ENCODE measurements at places on chromosomes 4 and X. TPM values are rescaled to one million over a fixed set of nuclear protein-coding genes. Genes with fewer than 3 reads are reported as not detected.

The SPP1 gene
- polyA plus RNA-seq: 327 TPM

The PPP4R3C gene
- polyA plus RNA-seq: not detected

- H3K27ac ChIP-seq: no peak overlapping the region
- H3K4me3 ChIP-seq: no peak overlapping the region
- H3K4me1 ChIP-seq: no peaks in the 10 kb centered on the region
- DNase-seq: no peak
Measured at GRCh38 chr4:77201343-77201742, 44.3 kb downstream of the CCNG2 start.

DNA sequence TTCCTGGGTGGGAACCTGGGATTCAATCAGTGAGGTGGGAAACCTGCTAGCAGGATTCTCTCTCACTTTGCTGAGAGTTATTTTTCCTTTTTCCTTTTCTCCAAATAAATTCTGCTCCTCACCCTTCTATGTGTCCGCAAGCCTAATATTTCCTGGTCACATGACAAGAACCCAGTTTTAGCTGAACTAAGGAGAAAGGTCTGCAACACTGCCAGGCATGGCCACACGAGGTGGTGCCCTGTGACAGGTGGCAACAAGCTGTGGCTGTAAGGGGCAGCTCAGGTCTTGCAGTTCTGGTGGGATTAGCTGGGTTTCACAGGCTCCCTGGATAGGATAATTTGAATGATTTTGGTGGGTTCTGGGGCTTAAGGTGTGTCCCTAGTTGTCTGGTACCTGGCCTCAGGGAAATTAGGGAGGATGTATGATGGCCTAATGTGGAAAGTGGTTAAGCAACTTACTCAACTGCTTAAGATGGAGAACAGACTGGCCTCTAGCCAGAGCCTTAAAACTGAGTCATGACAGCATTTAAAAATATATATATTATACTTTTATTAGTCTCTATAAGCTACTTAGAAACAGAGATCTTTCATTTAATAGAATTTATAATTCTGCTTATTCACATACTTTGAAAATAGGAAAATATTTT, 215.0 kb downstream of the IL15 start:
- no peaks in the 10 kb centered on the region for H3K36me3 ChIP-seq
- no peak overlapping the region for H3K4me3 ChIP-seq
- H3K4me1 ChIP-seq: no peaks in the 10 kb centered on the region
- no peaks in the 10 kb centered on the region for H3K27me3 ChIP-seq
- DNase-seq: no peak

GRCh38 chr4:174828845-174829701, at the start of gene GLRA3:
Gene GLRA3 (minus strand): TSS chr4:174829247. CDS start chr4:174828811, 436 bp downstream.
- peak; percentile 70 for DNase-seq
- H3K27ac ChIP-seq: no peak within 1 kb of the TSS
- peak within 1 kb of the TSS; percentile 52 for H3K4me3 ChIP-seq
- H3K36me3 ChIP-seq: no peaks in the 10 kb centered on the region
- H3K27me3 ChIP-seq: no peaks in the 10 kb centered on the region
- peaks cover 7% of the 10 kb centered on the region for H3K4me1 ChIP-seq

DNA sequence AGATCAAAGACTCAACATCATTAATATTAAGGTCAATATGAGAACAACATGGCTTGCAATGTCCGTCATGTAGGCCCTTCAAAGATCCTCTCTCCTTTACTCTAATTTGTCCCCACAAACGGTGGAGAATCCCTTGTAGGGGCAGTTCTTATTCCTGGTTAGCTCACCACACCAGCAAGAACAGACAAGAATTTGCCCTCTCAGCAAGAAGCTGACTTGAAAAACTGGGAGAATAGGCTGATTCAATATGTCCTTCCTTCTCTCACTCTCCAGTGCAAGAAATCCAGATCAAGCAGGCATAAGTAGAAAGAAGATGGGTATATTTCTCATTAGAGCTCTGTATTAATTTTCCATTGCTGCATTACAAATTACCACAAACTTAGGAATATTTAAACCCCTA, 704.2 kb upstream of the SLIT2 start:
- DNase-seq: no peak
- H3K27ac ChIP-seq: no peak overlapping the region
- H3K4me1 ChIP-seq: no peaks in the 10 kb centered on the region
- H3K27me3 ChIP-seq: no peaks in the 10 kb centered on the region
- H3K36me3 ChIP-seq: no peaks in the 10 kb centered on the region

DNA sequence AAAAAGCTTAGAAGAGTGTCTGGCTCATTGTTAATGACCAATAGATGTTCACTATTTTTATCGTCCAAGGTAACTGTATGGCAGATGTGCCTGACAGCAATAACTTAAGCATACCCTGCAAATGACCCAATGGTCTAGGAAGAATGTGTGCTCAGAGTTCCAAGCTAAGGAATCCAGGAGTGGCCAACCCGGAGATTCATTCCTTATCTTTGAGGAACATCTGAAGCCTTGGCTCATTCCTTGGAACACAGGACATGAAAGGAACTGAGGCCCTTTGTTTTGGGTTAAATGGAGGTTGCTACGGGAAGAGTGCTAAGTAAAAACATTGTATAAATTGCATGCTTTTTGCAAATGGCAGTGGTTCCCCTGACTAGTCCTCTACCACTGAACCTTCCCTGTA, 38.9 kb upstream of the EFNB1 start:
- H3K27ac ChIP-seq: no peak overlapping the region
- no peaks in the 10 kb centered on the region for H3K27me3 ChIP-seq
- H3K4me3 ChIP-seq: no peak overlapping the region
- no peaks in the 10 kb centered on the region for H3K4me1 ChIP-seq
- DNase-seq: no peak
- no peaks in the 10 kb centered on the region for H3K36me3 ChIP-seq

DNA sequence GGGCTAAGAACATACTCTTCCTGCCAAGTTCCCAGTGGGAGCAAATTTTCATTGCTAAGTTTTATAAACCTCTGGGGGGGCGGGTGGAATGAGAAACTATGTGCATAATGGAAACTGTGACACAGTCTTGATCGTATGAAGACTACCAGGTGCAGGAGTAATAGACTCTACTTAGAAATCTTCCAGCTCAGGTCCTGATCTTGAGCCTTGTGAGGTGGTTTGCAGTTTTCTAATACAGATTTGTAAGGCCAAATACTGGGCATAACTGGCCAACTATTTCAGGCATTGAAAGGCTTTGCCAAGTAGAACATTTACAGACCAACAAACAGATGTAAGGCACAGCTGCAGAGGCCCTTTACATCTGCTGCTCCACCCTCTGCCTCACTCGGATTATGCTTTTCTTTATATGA, 89.7 kb upstream of the CBR4 start:
- peaks cover 4% of the 10 kb centered on the region for H3K4me1 ChIP-seq
- no peaks in the 10 kb centered on the region for H3K27me3 ChIP-seq
- no peak for DNase-seq
- peak overlapping the region; percentile 70 for H3K27ac ChIP-seq
- H3K36me3 ChIP-seq: no peaks in the 10 kb centered on the region

DNA sequence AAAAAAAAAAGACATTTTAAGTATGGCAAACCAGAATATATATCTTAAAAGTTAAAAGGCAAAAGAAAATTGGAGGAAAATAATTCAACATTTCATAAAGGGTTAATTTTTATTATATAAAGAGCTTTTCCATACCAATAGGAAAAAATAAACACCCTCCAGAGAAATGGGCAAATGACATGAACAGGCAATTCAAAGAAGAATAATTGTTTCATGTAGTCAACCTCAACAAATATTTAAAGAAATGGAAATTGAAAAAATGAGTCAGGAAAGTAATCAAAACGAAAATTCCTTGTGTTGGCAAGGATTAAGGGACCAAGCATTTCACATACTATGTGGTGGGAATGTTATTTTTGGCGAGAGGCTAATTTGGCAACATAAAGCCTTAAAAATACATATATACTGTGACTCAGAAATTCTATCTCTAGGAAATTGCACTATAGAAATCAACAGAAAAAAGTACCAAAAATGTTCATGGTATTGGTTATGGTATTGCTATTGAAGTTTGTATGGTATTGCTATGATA, 87.6 kb downstream of the HAUS3 start:
- H3K36me3 ChIP-seq: peaks cover 3% of the 10 kb centered on the region
- no peak overlapping the region for H3K27ac ChIP-seq
- DNase-seq: no peak
- no peaks in the 10 kb centered on the region for H3K4me1 ChIP-seq

- no peak for DNase-seq
- H3K4me1 ChIP-seq: no peaks in the 10 kb centered on the region
Measured at GRCh38 chr4:61665649-61666048, 465.5 kb downstream of the ADGRL3 start.

DNA sequence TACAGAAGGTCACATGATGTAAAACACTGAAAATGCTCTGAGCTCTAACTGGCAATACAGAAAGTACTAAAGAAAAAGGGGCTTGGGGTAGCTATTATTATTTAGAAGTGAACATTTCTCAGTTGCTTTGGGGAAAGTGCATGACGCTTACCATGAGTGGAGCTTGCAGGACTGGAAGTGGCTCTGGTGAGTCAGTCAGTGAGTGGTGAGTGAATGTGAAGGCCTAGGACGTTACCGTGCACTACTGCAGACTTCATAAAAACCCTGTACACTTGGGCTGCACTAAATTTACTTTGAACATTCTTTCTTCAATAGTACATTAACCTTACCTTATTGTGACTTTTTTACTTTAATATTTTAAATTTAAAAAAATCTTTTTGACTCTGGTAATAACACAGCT, 89.3 kb upstream of the ENPP6 start:
- no peaks in the 10 kb centered on the region for H3K27me3 ChIP-seq
- H3K27ac ChIP-seq: no peak overlapping the region
- no peak overlapping the region for H3K4me3 ChIP-seq
- H3K36me3 ChIP-seq: no peaks in the 10 kb centered on the region

DNA sequence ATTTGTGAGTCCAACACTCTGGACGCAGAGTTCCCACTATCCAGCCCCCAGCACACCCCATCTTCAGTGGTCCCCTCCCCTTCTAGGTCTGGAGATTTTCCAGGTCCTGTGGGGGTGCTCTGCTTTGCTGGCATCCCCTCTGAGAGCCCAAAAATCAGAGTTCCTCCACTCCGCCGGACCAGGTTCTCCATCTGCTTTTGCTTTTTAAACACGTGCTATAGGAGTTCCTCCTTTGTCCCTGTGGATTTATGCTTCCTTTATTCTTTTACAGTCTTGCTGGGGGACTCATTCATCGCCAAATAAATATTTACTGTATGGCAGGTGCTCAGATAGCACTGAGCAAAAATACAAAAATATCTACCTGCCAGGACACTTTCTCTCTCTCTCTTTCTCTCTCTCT, 324.7 kb downstream of the STK32B start:
- no peak overlapping the region for H3K4me3 ChIP-seq
- H3K27ac ChIP-seq: no peak overlapping the region
- H3K4me1 ChIP-seq: no peaks in the 10 kb centered on the region
- H3K27me3 ChIP-seq: no peaks in the 10 kb centered on the region

DNA sequence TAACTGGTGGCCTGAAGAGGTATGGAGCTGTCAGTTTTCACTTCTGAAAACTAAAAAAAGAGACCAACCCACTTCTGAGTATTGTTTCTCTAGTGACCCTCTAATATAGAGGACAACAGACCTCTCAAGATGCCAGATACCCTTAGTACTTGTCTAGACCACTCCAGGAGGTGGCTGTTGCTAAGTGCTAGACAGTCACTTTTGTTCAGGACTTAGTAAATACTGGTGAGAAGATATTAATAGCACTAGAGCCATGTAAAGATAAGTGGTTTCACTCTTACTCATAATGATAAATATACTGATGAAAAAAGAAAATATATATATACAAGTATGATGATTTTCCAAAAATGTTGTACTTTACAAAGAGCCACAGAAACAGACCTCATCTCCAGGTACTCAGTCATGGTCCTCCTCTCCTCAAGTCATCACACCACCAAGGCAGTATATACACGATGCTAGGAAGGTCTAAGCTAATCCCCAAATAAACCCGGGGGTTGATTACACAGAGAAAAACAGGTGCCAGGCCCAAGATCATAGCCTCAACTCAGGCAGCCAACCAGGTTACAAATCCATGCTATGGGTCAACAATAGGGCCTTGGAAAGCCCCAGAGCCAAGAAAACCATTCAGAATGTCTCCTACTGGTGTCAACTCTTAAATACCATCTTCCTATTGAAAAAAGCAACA, 66.9 kb downstream of the ARHGEF9 start:
- no peak overlapping the region for H3K27ac ChIP-seq
- H3K4me3 ChIP-seq: no peak overlapping the region
- DNase-seq: no peak
- H3K4me1 ChIP-seq: no peaks in the 10 kb centered on the region
- no peaks in the 10 kb centered on the region for H3K27me3 ChIP-seq
- no peaks in the 10 kb centered on the region for H3K36me3 ChIP-seq

DNA sequence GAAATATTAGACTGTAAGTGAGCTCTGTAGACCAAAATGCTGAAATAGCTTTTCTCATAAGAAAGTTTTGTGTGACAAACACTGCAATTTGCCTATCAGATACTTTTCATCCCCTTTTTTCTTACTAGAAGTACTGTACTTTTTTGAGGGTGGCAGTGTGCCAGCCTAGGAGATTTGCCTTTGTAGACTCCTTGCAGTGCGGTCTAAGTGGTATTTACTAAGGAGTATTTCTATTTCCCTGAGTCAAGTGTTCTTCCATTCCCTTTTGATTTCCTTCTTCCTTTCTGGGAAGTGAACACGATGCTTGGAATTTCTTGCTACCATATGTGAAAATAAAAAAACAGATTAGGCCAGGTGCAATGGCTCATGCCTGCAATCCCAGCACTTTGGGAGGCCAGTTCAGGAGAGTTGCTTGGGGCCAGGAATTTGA, 34.6 kb downstream of the PDLIM5 start:
- no peaks in the 10 kb centered on the region for H3K4me1 ChIP-seq
- no peak overlapping the region for H3K27ac ChIP-seq
- no peaks in the 10 kb centered on the region for H3K36me3 ChIP-seq
- H3K27me3 ChIP-seq: no peaks in the 10 kb centered on the region

DNA sequence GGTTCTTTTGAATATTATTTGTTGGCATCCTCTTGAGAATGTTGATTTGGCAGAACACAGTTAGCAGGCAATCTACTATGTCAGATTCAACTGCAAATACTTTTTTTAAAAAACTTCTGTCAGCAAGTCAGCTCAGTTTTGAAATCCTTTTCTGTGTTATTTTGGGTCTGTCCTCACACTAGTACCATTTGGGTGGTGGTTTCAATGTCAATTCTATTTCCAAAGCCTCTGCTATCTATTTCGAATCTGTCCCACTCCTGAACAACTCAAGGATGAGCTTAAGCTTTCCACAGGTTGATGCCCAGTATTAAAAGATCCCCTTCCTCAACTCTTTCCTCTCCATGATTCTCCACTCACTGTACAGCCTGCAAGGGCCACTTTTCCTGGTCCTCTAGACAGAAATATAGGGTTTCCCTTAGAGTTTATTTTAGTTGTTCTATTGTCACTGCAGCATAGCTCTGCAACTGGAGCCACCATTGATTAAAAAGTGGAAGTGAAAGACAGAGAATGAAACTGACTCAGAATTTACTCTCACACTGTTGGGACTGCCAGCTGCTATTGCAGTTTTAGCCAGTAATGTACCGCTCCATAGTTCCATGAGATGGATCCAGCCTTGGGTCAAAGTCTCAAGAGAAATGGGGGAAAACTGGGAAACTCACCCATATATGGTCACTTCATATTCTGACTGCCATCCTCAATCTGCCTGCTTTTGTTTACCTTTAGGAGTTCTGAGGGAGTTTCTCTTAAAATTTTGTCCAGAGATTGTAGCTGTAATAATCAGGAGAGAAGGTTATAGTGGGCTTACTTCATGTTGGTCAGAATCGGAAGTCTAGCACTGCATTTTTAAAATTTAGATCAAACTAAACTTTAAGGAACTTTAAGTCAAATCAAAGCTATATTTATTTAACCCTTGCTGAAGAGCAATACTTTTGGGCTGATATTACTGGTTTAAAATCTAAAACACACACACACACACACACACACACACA, 14.6 kb downstream of the HDX start:
- no peak overlapping the region for H3K27ac ChIP-seq
- no peaks in the 10 kb centered on the region for H3K36me3 ChIP-seq
- no peaks in the 10 kb centered on the region for H3K27me3 ChIP-seq

Data from spinal cord (tissue), 10 donors.